ENCODE measurements at places on chromosomes 13 and 19.

DNA sequence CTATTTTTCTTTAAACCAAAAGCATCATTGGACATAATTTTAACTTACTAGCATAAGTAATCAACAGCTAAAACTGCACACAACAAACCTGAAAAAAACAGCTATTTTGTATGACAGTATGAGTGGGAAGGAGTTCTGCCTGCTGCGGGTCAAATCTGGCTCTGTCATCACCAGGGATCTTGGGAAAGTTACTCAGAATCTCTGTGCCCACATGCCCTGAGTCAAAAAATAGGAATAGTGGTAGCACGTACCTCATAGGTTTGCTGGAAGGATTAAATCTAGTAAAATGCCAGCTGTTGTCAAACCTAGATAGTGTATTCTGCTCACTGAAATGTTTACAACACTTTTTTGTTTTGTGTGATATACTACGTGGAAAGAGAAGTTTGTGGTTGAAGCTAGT, 1.1 kb downstream of the CLN5 start:
- DNase-seq = no peak

GRCh38 chr13:25190771-25191170, 18.7 kb upstream of the AMER2 start:
- no peak for DNase-seq

DNA sequence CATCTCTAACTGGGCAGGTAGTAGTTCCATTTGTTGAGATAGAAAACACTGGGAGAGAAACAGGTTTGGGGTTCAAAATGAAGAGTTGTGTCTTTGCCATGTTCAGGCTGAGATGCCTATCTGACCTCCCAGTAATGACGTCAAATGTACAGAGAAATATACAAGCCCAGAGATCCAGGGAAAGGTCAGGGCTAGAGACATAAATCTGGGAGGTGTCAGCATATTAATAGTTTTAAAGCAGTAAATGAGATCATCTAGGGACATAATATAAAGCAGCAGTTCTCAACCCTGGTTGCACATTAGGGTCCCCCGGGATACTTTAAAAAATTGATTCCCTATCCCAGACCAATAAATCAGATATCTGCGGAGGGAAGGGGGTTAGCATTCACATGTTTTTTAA, 501.5 kb downstream of the UQCRFS1 start:
- DNase-seq = no peak

DNA sequence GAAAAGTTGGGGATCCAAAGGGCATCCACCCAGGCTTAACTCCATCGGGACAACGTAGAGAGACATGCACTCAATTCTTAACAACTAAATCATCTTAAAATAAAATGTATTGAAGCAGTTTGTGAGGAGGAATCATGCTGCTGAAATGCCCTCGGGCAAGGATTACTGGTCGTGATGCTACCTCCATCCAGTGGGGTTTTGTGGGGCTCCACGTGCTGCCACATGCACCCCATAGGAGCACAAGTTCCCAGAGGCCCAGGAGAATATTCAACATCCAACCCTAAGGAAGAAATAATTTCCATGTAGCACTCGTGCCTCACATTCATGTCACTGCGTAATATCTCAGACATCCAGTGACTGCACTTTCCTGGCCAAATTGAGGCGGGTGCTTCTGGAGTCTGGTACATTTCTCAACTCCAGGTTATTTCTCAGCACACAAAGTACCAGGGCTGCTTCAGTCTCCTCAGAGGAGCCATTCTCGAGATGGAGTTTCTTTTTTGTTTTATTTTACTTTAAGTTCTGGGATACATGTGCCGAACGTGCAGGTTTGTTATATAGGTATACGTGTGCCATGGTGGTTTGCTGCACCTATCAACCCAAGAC, 429.8 kb downstream of the FOXO1 start:
- DNase-seq = no peak
